ENCODE measurements at places on chromosomes 6 and 20. TPM values are rescaled to one million over a fixed set of nuclear protein-coding genes. Genes with fewer than 3 reads are reported as not detected.

- no peak for DNase-seq
These were observed 29.9 kb downstream of the SDCBP2 start for GRCh38 chr20:1298888-1299511.

GRCh38 chr6:6688283-6688682, 99.8 kb downstream of the LY86 start:
- DNase-seq, result no peak

GRCh38 chr20:48832405-48832730, 4.6 kb upstream of the PREX1 start:
- DNase-seq, result no peak

DNA sequence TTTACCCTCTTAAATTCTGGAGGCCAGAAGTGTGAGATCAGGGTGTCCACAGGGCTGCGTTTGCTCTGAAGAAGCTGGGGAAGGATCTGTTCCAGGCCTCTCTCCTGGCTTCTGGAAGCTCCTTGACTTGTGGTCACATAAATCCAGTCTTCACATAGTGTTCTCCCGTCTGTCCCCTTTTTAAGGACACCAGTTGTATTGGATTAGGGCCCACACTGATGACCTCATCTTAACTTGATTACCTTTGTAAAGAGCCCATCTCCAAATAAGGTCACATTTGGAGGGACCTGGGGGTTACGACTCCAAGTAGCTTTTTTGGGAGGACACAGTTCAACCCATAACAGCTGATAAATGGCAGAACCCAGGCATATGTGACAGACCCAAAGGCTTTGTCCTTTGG, 20.0 kb upstream of the WFDC2 start:
- no peak for DNase-seq

GRCh38 chr6:133542056-133542821, 301.1 kb downstream of the EYA4 start:
- peak; percentile 64 for DNase-seq

DNA sequence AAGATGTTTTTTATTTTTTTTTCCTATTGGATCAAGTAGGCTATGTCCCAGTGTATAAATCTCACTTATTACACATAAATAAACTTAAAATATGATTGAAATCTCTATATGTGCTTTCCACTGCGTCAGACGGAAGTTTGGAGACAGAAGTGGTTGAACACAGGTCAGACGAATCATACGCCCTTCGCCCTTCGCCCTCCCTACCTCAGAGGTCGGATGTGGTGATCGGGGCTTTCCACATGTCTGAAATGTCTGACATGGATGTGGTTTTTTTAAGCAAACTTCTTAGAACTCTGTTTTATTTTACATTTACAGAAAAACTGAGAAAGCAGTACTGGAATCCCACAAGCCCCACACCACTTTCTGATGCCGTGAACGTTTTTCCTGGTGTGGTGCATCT, 344.4 kb downstream of the THBS2 start:
- DNase-seq, result no peak

DNA sequence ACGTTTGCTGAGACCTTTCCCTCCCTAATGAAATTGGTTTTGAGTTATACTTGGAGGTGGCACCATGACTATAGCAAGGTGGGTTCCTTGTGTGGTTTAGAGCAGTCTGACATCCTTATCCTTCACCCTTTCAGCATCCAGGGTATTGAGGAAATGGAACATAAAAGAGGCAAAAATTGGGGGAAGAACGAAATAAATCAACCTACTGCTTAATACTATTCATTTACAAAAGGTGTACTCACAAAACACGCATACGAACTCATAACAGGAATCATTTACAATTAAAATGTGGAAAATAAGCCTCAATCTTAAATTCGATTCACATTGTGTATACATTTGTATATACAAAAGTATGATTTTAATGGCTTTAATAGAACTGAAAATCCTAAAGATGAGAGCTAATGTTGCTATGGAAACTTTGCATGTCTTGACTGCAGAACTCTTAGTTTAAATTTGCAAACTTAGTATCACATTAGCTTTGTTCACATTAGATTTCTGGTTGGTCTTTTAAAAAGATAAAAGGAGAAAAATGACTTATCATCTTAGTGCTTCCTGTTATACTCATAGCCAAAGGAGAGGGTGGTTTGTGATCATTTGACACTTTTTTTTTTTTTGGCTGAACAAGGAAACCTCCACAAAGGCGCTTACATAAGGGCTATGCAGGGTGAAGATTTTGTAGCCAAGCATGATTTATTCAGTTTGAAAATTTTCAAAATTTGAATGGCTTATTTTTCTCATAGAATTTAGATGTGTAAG, 76.1 kb upstream of the ATXN1 start:
- DNase-seq, result no peak

SYCP2L gene
- total RNA-seq, result 0.17 TPM

GRCh38 chr6:47093169-47093568, 51.0 kb upstream of the ADGRF1 start:
- DNase-seq, result no peak

DOP1A gene
- total RNA-seq, result 22.3 TPM

- peak; percentile 77 for DNase-seq
These were observed 45.0 kb downstream of the SLC23A2 start for GRCh38 chr20:4956200-4956810.

GRCh38 chr20:21106171-21107017, at the start of gene LINC00237:
LINC00237 (minus strand) TSS chr20:21106358.
- DNase-seq, result no peak

DNA sequence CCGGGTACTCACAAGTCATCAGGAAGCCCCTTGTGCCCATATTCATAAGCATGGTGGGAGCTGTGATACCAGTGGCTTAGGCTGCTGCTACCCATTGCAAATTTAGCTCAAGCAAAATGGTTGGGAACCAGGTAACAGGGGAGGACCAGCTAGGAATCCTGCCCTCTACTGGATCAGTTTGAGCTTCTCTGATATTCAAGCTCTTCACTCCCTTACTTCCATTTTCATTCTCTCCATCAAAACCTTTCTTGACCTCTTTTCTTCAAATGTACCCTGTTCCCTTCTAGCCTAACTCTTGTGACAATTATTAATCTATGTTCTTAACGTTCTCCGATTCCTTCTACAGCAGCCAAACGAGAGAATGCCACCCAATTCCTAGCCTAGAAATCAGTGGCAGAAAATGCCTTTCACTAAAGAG, 9.7 kb downstream of the NOL7 start:
- DNase-seq, result peak; percentile 63

CST5 gene
- not detected for total RNA-seq

- DNase-seq, result peak; percentile 74
These were observed 5.5 kb upstream of the SOX4 start for GRCh38 chr6:21587961-21588480.

GRCh38 chr6:136763716-136764516, 28.4 kb downstream of the MAP3K5 start:
- no peak for DNase-seq

- peak; percentile 69 for DNase-seq
These were observed 72.0 kb downstream of the DST start for GRCh38 chr6:56570413-56571359.

RAMACL gene
- 6.6 TPM for total RNA-seq

DNA sequence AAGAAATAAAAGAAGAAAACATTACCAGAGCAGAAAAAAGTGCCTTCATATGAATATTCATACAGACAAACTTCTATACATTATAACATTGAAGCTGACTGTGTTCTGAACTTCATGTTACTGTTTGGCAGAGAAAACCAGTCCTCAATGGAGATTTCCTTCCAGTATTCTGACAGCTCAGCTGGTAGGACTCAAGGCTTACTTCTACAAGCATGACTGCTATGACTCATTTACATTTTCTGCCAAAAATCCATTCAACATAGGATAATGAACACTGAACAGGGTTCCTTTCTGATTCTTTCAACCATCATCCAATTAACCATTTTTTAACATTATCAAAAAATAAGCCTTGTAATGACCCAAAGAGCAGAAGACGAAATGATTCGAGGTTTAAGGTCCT, 25.4 kb downstream of the COL9A1 start:
- no peak for DNase-seq

GRCh38 chr6:1346558-1347091, 34.7 kb downstream of the FOXQ1 start:
- no peak for DNase-seq

POLH gene
- 32.3 TPM for total RNA-seq

CCHCR1 gene
- 18.1 TPM for total RNA-seq

DNA sequence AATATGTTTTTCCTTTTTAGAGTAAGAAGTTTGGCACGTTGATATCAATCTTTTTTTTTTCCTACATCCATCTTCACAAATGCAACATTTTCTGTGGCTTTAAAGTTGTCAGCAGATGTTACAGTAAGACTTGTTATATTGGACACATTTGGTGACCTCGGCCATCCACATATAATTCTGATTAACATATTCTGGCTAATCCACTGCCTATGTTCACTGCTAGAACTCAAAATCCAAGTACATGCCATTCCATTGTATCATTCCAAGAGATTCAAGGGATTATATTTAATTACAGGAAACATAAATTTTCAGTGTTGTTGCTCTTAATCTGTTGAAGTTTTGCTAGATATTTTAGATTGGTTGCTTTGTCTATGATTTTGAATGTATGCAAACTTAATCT, 367.6 kb downstream of the TENT5A start:
- DNase-seq, result no peak

DNA sequence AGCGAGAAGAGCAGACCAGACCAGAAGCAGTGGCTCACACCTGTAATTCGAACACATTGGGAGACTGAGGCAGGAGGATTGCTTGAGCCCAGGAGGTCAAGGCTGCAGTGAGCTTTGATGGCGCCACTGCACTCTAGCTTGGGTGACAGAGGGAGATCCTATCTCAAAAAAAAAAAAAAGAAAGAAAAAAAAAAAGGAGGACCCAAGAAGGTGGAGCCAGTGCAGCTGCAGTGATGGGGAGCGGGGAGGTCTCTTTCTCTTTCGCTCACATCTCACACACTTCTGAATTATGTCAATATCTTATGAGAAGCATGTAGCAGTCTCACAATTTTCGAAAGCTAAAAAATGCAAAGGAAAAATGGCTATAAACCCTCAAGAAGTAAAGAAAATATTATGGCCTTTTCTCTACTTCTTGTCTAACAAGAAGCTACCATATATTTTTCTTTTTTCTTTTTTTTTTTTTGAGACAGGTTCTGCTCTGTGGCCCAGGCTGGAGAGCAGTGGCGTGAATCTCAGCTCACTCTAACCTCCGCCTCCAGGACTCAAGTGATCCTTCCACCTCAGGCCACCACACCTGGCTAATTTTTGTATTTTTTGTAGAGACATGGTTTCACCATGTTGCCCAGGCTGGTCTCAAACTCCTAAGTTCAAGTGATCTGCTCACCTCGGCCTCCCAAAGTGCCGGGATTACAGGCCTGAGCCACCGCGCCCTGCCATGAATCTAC, 3.8 kb upstream of the SPO11 start:
- no peak for DNase-seq

GRCh38 chr6:10033223-10033829, 381.5 kb downstream of the TFAP2A start:
- DNase-seq, result no peak

- DNase-seq, result no peak
These were observed 192.9 kb downstream of the PLCB4 start for GRCh38 chr20:9261781-9262180.

C6orf52 gene
- total RNA-seq, result not detected

DNA sequence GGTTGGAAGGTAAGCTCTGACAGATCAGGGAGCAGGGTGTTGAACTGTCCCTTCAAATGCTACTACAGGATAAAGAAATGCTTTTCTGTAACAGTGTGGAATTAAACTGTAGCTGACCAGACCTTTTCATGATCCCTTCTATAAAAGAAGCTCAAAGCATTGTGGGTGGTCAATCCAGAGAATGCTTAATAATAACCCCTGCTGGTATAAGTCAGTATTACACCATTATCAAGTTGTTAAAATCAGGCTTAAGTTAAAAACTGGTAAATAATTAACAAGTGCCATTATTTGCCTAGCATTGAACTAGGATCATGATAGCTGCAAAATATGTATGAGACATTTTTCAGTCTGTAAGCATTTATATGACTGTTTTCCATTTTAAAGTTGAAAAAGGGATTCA, 468.9 kb downstream of the PKHD1 start:
- no peak for DNase-seq

DNA sequence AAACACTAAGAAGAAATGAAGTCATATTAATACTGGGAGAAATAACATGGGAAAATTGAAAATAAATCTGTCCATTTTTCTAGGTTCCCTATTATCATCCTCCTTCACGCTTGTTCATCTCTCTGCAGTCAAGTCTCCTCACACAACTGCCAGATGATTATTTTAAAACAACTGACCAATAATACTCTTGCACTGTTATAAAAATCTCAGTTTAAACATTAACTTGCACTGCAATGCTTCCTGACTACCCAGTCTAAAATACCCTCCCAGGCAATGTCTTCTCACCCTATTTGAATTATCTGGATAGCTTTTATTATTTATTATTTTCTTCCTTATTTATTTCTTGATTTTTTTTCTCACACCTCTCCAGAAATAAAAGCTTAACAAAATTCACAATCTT, 5.7 kb downstream of the EYS start:
- DNase-seq, result no peak

DNA sequence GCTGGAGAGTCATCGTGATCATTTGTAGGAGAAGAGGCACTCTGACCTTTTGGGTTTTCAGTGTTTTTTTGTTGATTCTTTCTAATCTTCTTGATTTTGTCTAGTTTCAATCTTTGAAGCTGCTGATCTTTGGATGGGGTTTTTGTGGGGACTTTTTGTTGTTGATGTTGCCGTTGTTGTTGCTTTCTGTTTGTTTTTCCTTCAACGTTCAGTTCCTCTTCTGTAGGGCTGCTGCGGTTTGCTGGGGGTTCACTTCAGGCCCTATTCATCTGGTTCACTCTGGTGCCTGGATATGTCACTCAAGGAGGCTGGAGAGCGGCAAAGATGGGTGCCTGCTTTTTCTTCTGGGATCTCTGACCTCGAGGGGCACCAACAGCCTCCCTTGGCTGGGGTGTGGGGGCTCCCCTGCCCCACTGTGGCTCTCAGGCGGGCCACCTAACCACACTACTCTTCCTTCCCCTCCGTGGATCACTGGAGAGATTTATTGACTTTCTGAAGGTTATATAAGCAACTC, 21.5 kb upstream of the TMEM244 start:
- DNase-seq, result no peak

GDAP1L1 gene
- total RNA-seq, result not detected

DNA sequence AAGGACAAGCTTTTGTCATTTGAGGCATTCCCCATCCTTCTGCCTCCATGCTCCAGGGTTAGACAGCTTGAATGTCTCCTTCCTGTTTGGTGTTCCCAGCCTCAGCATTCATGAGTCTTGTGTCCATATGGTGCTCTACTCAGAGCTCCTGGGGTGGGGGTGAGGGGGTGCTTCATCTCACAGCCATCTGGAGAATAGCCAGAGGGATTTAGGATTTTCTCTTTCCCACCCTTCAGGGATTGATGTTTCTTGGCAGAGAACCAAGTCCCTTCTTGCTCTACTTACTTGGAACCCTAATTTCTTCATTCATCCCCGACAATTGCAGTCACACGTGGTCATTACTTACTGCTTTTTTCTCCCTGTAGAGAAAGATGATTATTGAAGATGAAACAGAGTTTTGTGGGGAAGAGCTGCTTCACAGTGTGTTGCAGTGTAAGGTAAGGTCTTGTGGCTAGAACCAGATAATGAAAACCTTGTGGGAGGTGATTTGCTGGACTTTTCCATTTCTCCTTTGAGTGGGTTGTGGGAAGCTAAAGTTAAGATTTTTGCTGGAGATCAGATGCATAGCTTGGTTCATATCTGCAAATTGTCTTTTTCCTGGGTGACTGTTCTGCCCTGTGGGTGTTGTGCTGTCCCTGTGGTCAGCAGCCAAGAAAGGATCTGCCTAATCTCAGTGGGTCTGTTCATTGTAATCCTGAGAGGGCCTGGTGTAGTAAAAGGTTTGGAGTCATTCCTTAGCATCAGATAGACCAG, 18.6 kb downstream of the CMTR1 start:
- no peak for DNase-seq

JARID2 gene
- 17.6 TPM for total RNA-seq

RCAN2 gene
- 0.34 TPM for total RNA-seq

ACTL10 gene
- 2.2 TPM for total RNA-seq

GRCh38 chr6:135519348-135519747, 21.8 kb upstream of the AHI1 start:
- DNase-seq, result no peak

Measured in dermis blood vessel endothelial cell (primary cell).